Spleen (tissue), 13 donors: ENCODE measurements at places on chromosomes 4 and X. TPM values are rescaled to one million over a fixed set of nuclear protein-coding genes. Genes with fewer than 3 reads are reported as not detected.

DNA sequence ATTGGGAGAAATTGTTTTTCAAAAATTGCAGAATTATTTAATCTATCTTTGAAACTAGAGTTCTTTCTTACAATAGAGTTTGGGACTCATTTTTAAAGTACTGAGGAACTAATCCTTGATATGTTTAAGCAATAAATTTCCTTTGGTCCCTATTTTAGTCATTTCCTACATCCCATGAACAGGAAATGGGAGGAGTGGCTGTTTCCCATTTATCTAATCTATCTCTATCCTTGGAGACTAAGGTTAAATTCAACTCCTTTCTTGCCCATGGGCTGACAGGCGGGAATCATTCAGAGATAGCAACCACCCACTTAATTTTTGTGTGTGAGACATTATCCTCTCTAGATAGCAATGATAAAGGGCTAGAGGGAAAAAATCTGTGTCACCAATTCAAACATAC is 131.6 kb upstream of the EMCN start:
- no peak for DNase-seq

GRCh38 chr4:10893395-10893794 is 208.8 kb upstream of the CLNK start:
- no peak for DNase-seq

DNA sequence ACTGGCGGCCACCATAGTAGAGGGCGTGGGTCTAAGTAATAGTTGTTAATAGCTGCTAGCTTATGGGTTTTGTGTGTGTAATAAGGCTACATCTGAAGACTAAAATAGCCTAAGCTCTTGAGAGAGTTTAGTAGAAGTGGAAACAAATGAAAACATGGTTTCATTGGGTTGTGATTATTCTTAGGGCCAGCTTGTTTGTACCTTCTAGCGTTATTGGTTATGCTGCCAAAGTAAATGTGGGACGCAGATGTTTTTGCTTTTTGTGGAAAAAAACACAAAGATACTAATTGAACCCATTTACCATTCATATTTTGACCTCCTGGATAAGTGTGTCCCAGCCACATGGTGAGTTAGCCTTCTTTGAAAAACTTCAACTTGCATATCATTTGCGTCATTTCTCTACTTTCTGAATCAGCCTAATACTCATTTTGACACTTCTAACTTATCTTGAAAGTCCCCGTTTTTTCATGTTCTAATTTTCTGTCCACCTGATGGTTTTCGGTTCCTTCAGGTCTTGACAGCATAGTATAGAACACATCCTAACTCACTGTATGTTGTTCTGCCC is 305.3 kb downstream of the FRMPD4 start:
- no peak for DNase-seq

DNA sequence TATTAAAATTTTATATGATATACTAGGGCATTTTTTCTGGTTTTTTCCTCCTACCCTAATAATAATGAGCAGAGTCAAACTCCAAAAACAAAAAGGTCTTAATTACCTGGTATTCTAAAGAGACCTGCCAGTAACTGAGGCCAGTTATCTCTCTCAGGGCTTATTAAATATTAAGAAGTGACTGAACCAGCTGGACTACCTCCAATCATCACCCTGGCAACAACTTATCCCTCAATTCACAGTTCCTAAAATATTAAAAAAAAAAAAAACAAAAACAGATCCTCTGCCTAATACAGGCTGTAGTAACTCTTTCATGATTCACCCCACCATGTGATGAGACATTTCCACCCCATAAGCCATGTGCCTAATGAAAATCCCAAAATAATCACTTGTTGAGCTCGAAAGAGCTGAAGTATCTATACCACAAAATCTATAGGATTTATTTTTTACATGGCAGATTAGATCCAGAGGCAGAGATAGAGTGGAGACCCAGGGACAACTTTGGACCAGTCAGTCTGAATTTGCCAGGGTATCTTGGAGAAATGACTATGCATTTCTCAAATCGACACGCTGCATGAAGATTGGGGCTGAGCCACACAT is 698.0 kb downstream of the FAT4 start:
- DNase-seq, result no peak

DNA sequence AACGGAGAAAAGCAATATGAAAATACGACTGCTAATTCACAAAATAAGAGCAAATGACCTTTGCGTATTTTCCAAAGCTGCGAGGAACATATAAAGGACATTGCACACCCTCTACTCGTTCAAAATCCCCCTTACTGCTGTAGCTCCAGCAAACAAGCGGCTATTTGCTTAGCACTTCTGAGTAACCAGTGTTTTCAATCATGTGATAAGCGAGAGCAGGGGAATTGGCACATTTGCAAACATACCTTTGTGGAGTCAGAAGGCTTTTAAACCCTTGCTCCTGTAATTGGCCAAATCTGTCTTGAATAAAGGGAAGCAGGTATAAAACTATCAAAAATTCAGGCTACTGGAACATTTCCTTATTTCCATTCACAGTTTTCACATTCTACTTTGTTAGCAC is 610.2 kb downstream of the UBE2NL start:
- no peak for DNase-seq

DNA sequence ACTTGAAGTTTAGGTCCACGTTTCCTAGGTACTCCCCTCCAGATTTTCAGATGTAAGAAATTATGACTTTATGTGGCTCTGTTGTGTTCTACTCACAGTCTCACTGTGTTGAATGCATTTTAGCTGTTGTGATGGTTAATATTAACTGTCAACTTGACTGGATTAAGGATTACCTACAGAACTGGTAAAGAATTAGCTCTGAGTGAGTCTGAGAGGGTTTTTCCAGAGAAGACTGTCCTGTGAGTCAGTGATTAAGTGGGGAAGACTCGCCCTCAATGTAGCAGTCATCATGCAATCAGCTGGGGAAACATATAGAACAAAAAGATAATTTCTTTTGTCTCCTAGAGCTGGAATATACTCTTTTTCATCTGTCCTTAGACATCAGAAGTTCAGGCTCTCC is 493.4 kb downstream of the ACTRT1 start:
- DNase-seq, result no peak

DNA sequence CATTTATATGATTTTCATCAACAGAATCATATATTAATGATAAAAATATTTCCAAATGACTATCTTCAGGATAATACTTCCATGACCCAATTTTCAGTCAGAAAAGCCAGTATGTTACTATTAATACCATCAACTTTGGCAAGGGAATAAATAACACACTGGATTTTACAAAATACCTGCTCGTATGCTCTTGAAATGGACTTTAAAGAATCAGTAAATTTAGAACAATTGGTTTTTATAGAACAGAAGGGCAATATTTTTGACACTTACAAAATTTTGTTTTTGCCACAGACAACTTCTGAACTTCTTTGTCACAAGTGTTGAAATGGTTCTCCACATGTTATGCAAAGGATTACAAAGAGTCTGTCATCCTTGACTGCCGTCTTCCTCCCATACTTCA is 700.4 kb downstream of the FSTL5 start:
- no peak for DNase-seq

DNA sequence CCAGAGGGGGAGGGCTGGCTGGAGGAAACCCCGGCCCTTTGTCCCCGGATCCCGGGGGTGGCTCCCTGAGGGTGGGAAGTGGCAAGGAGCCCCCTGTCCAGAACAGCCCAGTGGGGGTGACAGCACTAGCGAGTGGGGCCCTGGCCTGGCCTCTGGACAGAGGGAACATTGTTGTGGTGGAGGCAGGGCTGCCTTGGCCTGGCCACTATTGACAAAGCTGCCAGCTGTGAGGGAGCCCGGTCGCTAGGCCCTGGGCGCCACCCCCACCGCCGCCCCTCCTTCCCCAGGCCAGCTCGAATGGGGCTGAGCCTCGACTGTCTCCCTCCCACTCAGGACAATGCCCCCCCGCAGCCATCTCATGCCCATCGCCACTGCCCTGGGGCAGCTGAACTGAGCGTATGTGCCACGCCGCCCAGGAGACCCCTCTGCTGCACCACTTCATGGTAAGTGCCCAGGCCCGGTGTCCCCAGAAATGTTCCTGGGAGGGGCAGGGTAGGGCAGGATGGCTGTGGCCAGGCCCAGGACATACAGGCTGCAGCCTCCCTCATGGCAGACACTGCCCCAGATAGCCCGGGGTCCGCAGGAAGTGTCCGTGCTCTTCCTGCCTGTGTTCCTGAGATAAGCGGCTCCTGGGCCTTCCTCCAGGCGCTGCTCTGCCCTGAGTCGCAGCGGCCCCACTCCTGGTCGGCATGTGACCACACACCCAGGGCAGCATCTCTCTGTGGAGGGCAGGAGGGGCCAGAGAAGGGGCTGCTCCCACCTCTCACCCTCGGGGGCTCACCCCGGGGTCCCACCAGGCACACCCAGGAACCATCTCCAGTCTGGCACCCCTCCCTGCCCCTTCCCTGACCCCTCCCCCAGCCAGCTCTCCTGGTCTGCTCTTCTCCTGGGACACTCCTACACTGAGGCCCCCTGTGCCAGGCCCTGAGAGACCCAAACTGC is 1.4 kb downstream of the PLXNB3 start:
- peak; percentile 80 for DNase-seq

GRCh38 chr4:84952004-84952403 is 14.5 kb downstream of the WDFY3 start:
- DNase-seq, result no peak

GRCh38 chr4:97590266-97590665 is 553.0 kb downstream of the STPG2 start:
- no peak for DNase-seq

Gene RTL9
- not detected for total RNA-seq

DNA sequence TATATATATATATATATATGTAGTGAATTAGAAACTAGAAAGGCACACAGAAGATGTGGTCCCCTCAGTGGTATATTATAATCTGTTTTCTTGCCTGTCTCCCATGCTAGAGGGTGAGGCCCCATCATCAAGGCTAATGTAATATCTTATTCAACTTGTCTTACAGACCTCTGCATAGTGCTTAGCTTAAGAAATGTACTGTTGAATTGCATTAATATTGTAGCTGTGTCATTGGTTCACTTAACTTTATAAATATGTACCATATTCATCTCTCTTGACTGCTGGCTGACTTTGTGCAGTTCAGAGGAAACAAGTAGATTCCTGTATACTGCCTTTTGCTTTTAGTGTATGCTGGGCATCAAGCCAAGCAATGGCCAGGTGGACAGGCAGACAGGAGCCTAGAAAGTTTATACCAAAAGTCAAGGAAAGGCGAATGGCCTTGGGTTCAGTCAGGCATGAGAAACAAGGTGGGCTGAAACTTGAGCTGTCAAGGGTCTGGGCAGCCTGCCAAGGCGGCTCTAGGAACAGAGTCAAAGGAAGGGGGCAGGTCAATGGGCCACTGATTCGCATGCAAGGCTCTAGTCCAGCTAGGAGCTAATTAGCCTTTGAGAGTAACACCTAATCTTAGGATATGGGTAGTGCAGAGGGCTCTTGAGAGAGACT is 78.8 kb upstream of the LEF1 start:
- no peak for DNase-seq

DNA sequence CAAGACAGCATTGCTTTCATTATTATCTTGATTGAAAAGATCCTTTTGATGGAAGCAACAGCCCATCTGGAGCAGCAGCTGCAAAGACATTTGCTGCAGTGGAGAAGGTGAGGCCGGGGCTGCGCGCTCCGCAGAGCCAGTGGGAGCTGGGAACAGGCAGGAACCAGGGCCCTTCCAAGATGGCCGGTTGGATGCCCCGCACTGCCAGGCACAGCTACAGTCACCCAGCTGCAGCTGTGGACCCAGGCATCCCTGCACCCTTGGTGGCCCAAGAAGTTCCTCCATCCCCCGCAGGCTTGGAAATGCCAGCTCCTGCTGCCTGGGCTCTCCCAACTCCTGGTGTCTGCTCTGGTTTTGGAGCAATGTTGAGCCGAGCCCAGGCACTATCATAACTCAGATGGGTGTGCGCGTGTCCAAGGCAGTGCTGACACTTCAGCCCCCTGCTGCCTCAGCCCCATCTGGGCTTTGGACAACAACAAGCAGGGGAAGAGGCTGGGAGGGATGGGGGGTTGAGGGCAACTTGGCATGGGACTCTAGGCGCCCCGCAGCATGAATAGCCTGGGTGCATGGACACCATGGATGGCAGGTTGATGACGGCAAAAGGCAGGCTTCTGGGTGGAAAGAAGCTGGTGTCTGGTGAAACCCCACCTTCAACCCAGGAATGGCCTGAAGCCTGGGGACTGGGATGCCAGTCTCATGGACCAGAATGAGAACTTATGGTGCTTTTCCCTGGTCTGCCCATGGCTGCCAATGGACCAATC is 371.8 kb downstream of the FSTL5 start:
- peak; percentile 66 for DNase-seq

Gene PPP2R3B
- total RNA-seq, result 24.4 TPM

DNA sequence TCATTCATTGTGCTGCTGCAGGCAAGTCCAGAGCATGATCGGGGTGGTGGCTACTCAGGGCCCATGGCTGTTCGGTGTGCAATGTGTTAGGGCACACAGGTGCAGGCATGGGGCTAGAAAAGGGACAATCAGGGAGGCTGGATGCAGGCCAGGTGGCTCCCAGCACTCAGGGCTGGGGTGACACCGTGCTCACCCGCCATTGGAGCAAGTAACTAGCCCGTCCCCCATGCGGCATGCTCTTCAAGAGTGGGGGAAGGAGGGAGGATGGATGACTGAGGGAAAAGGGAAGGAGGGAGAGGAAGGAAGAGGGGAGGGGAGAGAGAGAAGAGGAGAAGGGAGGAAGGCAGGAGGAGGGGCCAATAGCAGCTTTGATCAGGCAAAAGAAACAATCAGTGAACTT is 64.7 kb downstream of the INTS6L start:
- no peak for DNase-seq

GRCh38 chrX:11724122-11725017 is 33.7 kb upstream of the MSL3 start:
- DNase-seq, result no peak

DNA sequence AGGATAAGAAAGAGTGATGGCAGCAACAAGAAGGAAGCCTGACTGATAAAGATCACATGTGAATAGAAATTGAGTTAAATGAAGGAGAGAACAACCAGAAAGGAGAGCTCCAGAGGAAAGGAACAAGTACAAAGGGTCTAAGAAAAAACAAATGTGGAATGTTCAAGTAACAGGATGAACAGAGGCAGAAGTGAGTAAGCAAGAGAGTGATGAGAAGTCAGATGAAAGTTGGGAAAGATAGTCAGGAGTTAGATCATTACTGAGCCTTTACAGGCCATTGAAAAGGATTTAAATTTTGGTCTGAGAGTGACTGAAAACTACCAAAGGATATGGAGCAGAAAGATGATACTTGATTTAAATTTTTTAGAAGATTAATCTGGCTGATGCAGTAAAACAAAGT is 38.1 kb downstream of the NFXL1 start:
- no peak for DNase-seq

DNA sequence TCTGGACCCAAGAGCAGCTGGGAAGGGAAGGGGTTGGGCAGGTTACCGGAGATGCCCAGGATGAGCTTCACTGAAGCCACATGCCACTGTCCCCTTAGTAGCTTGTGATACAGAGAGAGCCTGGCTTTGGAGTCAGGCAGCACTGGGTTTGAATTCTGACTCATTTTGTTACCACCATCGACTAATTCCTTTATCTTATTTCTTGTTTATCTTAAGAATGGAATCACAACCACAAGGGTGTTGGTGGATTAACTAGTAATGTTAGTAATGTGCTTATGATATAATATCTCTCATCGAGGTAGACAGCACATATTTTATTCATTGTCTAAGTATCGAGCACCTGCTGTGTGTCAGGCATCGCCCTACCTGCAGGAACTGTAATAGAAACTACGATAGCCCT is 17.7 kb upstream of the STX18 start:
- DNase-seq, result no peak

Gene PCYT1B
- 0.51 TPM for total RNA-seq

Gene MAGEE2
- total RNA-seq, result not detected
